ENCODE measurements at places on chromosomes 1 and 21.

DNA sequence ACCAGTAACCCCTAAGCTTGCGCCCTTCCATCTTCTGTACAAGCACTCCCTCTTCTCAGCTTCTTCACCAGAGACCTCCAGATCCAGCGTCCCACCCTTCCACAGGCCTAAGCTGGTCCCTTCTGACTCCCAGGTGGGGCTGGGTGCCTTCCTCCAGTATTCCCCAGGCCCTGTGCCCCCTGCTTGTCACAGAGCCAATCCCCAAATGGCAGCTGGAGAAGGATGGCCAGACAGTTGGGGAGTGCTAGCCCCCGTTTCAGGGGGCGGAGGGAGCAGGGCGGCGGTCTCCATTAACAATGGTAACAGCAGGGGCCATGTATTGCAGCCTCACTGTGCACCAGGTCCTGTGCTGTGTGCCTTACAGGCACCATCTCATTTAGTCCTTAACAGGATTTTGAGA, 85.7 kb downstream of the KCNN3 start:
- DNase-seq: no peak

- no peak for DNase-seq
Observed at GRCh38 chr1:17687145-17687544, 68.0 kb upstream of the ACTL8 start.

DNA sequence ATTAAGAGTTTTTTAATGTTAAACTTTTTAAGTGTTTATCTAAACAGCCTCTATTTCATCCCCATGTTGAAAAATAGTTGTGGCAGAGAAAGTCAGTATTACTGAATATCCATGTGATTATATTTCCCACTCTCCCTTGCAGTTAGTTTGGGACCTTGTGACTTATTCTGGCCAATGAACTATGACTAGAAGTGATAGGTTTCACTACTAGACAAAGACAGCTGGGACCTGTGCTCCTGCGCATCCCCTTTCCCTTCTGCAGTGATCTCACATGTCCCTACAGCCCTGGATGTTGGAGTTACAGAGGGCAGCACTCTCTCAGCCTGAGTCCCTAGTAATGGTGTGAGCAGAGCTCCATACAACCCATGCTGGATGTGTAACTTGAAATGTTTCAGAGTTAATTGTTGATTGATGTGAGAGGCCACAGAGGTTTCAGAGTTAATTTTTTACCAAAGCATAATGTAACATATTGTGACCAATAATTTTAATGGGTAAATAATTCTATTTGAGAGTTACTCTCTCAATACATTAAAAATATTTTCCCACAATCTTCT, 18.7 kb upstream of the SAMD13 start:
- no peak for DNase-seq

- no peak for DNase-seq
Observed at GRCh38 chr1:242554577-242554976, 30.1 kb upstream of the PLD5 start.

DNA sequence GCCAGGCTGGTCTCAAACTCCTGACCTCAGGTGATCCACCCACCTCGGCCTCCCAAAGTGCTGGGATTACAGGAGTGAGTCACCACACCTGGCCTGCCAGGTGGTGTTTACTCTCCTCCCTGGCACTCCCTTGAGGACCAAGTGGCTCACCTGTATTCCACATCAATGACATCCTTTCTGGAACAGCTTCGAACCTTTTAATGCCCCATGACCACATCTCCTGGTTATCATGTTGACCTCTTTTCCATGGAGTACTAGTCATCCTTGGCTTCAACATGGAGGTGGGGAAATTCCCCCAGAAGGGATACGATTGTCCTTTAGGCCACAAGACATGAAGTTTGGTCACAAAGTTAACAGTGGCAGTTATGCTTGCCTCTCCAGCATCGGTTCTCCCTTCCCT, 66.9 kb downstream of the CDC7 start:
- DNase-seq: no peak

- DNase-seq: no peak
Observed at GRCh38 chr1:41388510-41388909, 27.3 kb downstream of the FOXO6 start.

GRCh38 chr1:13628218-13628617, 44.6 kb downstream of the PDPN start:
- DNase-seq: no peak

- DNase-seq: no peak
Observed at GRCh38 chr1:48500541-48501450, 28.8 kb upstream of the SPATA6 start.

DNA sequence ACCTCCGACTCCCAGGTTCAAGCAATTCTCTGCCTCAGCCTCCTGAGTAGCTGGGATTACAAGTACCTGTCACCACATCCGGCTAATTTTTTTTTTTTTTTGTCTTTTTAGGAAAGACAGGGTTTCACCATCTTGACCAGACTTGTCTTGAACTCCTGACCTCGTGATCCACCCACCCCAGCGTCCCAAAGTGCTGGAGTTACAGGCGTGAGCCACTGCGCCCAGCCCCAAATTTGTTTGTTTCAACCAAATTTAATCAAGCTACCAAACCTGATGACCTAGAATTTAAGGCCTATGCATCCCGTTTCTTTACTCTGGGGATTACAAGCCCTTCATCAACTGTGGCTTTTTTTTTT, 58.3 kb upstream of the TBX15 start:
- no peak for DNase-seq

DNA sequence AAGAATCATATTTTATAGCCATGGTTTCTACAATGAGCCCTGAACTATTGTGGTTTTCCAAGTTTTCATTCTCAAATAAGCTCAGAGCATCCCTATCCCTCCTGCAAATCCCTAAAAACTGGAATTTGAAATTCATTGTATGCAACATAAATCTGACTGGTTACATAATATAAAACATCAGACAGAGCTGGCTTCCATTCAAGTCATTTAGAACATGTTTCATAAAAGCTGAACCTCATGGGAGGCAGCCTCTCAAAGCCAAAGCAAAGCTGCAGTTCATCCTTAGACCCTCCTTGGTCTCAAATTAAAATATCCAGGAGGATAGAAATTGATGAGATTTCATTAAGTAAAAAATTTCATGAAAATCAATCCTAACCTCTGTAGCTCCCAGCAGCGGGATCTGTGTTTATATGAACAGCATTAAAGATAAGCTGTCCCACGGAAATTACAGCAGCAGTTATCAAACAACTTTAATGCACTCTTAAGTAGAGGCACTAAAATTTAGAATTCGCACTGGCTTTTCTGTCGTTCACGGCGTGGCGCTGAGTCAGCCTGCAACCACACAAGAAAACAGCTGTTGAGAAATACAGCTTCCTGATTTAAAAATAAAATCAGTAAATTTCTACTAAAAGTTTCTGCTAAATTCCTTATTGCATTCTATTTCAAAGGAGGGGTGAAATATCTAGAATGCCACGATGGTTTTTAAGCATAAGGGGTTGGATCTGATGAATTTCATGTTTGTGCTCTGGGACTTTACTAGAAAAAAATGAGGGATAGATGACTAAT, 99.9 kb upstream of the TIAM1 start:
- DNase-seq: no peak

DNA sequence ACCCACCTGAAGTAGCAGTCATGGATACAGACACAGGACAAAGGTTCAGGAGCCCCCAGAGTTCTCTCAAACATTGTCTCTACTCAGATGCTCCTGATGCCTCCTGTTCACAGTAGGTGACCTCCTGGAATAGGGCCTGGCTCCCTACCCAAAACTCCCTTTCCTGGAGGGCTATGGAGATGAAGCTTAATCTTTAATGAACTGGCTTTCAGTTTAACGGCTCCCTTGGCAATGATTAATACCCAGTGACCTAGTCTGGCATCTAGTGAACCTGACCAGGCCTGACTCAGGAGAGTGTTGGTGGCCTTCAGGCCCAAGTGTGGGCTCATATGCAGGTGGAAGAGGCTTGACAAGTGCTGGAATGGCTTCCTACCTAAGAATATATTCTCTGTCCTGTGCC, 65.2 kb upstream of the TRABD2B start:
- DNase-seq: no peak

- DNase-seq: no peak
Observed at GRCh38 chr1:115211071-115211745, 121.9 kb upstream of the TSPAN2 start.

DNA sequence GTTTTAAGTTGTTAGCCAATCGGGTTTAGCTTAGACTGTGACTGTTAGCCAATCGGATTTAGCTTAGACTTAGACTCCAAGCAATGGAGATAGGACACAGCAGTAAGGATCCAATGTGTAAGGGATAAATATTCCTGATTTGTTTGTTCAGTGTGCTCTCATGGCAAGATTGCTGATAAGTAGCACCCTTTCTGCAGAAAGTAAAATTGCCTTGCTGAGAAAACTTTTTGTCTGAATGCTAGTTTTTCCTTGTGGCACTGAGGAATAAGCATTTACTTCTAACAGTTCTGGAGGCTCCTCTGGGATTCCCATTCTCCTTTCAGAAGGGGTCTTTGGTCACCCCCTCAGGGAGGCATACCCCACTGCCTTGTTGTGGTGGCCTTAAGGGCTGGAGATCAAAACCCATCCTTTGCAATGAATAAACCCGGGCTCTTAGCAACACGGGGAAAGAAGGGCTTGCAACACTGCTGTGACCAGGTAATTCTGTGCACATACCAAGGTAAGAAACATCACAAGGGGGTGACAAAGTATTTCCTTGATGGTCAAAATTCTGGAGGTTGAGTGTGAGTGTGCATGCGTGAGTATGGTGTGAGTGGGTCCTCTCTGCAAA, 45.4 kb downstream of the SERINC2 start:
- DNase-seq: no peak

GRCh38 chr1:56094168-56094567, 485.2 kb downstream of the PLPP3 start:
- no peak for DNase-seq

- no peak for DNase-seq
Observed at GRCh38 chr1:234331507-234331906, 41.7 kb upstream of the COA6 start.

GRCh38 chr1:63651161-63651701, 58.0 kb downstream of the PGM1 start:
- DNase-seq: no peak

- DNase-seq: no peak
Observed at GRCh38 chr21:45892156-45892915, 89.2 kb upstream of the COL6A1 start.

DNA sequence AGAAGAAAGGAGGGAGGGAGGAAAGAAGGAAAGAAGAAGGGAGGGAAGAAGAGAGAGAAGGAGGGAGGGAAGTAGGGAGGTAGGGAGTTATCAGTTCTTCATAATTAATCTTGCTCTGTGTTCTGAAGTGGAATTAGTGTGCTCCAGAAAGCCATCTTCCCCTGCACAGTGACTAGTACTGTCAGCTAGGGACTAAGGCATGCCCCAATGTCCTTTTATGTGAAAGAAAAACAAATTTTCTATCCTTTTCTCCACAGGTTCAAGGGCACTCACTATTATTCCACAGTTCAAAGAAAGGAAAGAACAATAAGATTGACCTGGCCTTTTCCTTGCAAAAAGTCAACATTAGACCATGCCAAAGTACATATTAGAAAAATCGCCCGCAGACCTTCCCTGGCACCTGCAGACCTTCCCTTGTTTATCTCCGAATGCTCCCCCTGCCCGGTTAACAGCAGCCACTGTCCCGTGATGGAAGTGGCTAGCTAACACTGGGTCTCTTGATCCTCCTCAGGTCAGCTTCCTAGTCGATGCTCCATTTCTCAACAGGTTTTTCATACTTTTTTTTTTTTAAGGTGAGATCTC, 107.2 kb upstream of the EDEM3 start:
- DNase-seq: no peak

DNA sequence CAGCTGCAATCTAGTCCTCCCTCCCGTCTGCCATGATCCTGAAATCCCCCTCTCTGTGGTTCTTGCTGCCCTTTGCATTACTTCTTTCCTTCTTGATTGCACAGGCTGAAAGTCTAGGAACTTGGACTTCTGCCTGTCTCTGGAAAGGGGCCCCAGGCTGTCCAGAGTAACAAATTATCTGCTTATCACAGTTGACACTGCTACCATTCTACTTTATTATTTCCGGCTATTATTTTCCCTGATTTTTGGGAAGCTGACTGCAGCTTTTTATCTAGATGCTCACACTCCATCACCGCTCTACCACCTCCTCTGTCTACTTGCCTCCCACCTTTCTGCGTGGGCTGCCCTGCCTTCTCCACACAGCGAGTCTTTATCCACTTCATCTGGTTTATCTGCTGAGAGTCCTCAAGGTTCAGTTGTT, 202.1 kb upstream of the PLXNA2 start:
- no peak for DNase-seq

- no peak for DNase-seq
Observed at GRCh38 chr1:63411066-63411465, 43.6 kb downstream of the ALG6 start.

DNA sequence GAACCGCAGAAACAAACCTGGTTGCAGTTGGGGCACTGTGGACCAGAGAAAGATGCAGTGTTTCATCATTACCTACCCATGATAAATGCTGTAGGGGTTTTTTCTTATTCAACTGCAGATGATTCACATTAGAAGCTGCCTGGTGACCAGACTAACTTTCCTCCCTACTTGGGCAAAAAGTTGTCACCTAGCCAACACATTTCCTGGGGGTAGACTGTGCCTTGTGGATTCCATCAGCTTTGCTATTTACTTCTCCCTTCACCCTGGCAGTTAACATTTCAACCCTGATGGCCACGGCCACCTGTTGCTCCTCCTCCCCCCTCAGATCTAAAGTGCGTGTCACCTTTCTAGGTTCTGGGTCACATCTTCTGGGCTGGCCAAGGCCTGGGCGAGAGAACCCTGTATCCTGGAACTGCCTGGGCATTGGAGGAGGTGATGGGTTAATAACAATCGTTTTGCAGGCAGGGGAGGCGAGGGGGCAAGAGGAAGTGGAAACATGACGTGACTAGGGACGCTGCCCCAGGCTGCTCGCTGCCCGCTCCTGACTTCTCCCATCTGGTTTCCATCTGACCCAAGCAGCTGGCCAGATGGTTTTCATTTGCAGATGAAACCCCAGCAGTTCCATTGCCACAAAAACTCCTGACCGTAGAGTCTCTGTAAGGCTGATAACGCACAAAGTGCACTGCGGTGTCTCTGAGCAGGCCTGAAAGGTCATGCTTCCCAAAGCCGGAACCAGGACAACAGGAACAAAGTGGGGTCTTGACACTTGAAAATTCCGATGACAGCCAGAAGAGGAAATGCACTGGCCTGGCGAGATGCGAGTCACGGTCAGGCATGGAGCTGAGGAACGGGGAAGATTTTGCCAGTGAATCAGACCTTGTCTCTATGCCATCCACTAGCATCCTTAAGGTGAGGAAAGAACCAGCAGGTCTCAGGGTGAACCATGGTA, 36.6 kb downstream of the CAPZB start:
- no peak for DNase-seq

DNA sequence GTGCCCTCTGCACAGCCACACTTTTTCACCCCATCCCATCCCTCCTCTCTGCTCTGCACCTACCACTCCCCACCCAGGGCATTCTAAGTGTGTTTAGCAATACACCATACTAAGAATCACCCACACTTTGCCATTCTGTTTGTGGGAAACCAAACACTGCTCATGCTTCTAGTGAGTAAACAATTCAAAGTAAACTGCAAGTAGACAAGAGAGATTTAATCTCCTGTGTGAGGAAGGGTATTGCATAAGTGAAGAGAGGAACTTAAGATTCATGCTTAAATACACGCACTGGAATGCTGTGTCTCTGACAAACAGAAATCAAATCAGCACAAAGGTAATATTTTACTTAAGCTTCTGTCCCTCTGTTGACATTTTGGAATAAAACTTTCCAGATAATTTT, 4.8 kb upstream of the EDARADD start:
- no peak for DNase-seq
